GOT3 (cell line): ENCODE measurements at places on chromosomes 5 and 9.

- no peak for DNase-seq
Observed at GRCh38 chr5:96577909-96578308, 84.3 kb upstream of the CAST start.

GRCh38 chr9:20528253-20528652 is 94.0 kb downstream of the MLLT3 start:
- DNase-seq, result no peak

GRCh38 chr5:52945040-52945439 is 44.1 kb upstream of the ITGA2 start:
- no peak for DNase-seq

DNA sequence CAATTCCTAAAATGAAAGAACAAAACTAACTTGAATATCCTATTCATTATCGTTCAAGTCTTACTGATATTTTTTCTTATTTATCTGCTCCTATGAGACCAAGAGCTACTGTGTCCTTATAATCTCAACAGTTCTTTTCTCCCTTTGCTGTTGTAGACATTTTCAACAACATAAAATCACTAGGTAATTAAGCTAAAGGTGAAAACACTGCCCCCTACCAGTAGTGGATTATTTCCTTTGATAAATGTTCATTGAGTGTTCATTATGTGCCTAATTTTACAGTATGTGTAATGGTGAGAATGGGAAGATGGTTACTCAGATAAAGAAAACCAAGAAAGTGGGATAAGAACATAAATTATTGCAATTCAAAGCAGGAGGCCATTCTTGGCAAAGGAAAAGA is 41.4 kb upstream of the PAPPA start:
- no peak for DNase-seq

GRCh38 chr5:159547466-159548195 is 217.3 kb upstream of the IL12B start:
- no peak for DNase-seq

DNA sequence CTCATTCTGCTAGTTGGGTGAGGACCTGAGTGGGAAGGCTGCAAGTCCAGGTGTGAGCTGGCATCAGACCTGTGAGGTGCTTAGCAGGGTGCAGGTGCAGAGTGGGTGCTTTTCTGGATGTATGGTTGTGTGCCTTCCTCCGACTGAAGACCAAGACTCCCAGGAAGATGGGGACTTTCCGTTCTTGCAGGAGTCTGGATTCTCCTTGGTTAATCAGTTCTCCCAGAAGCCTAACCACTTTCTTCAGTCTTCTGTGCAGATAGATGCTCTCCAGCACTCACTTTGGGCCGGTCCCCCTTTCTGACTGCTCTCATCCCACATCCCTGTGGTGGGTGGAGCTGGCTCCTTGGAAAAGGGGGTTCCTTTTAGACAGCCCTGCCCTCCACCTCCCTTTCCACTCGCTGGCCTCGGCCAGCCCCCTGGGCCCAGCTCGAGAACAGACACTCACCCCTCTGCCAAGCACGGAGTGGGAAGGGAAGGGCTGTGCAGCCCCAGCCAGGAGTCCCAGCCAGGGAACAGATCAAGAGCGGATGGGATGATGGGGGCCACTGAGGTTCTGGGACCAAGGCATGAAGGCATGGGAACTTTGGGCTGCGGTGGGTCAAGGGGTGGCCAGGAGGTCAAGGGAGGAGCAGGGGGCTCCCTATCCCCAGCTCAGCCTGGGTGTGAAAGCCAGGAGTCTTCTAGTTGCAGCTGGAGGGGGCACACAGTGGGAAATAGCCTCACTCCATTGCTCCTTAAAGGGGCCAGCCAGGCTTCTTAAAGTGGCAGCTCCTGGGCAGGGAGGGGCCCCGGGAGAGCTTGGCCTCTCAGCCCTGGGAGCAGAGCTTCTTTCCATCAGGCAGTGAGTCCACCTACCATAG is 62.4 kb downstream of the FGF18 start:
- DNase-seq, result no peak

- no peak for DNase-seq
Observed at GRCh38 chr5:908172-908571, 15.5 kb downstream of the TRIP13 start.
